T1000 (cell line): ENCODE measurements at places on chromosomes 5 and 9.

- DNase-seq, result no peak
These were observed 32.9 kb downstream of the SEMA4D start for GRCh38 chr9:89465001-89465451.

DNA sequence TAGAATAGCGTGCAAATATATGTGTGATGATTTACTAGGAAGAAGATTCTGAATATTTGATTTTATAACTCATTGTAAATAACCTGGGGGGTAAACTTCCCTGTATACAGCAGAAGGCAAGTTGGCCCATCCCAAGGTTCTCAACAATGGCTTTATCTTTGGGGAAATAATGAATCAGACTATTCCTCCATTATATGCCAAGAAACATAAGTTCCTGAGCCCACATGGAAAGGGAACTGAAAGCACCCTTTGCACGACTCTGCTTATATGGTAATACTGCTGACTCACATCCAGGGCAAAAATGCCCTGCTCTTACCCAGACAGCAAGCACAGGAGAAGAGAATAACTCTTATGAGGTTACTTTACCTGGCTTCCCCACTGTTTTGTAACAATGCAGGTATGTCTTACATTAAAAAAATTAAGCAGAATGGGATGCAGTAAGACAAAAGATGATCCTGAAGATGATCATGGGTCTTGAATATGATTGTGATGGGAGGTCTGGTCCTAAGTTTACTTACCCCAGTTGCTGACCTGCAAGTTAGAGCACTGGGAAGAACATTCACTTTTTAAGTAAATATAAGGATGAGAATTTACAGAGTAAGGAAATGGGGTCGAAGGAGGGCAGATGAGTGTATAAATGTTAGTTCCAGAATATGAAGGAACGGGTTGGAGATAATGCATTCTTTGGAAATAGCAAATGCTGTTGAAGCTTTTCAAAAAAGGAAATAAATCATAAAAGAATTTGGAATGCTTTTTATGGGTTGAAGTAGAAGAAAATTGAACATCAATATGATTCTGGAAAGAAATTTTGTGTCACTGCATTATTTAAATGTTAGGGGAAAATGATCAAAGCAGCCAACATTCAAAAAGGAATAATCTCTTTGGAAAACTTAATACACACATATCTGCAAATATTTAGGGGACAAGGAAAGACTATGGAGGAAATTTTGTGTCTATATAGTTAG lies 428.4 kb upstream of the MPDZ start:
- DNase-seq, result no peak

DNA sequence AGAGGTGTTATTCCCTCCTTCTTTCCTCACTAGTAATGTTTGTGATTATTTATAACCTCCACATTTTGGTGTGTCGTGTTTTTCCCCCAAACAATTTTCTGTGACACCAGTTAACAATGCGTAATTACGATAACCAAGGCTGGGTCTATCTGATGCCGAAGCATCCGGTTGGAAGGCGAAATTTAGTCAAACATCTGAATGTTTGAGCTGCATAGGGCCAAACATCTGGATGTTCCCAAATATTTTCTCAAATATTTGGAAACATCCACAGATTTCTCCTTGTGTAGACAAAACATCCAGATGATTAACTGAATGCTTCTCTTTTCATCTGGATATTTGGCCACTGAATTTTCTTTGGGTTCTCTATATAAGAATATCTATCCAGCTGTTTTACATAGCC lies 371.7 kb downstream of the NFIB start:
- no peak for DNase-seq

DNA sequence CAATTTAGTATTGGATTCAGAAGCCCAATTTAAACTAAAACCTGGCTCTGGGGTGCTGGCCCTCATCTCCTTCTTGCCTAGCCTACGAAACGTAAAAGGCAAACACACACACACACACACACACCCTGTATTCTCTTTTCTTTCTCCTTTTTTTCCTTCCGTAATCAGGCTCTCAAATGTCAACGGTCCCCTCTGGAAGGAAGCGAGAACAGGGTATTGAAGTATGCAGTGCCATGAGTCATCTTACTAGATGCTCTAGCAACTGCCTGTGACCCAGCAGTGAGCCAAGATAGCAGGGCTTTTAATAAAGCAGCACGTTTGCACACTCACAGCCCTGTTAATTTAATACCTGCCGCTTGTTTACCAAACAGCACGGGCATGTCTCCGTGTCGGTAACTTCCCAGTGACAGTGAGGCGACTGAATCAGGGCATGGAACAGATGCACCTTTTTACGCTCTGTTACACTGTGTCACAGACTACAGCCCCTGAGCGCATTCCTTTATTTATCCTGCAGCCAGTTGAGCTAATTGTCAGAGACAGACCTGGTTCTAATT lies 243.8 kb downstream of the BNC2 start:
- no peak for DNase-seq

- DNase-seq, result no peak
These were observed 2.6 kb upstream of the GABRB2 start for GRCh38 chr5:161549106-161549505.

- DNase-seq, result no peak
These were observed 146.4 kb upstream of the ZNF366 start for GRCh38 chr5:72653586-72653985.

GRCh38 chr5:89435347-89435746 lies 552.4 kb upstream of the MEF2C start:
- no peak for DNase-seq

DNA sequence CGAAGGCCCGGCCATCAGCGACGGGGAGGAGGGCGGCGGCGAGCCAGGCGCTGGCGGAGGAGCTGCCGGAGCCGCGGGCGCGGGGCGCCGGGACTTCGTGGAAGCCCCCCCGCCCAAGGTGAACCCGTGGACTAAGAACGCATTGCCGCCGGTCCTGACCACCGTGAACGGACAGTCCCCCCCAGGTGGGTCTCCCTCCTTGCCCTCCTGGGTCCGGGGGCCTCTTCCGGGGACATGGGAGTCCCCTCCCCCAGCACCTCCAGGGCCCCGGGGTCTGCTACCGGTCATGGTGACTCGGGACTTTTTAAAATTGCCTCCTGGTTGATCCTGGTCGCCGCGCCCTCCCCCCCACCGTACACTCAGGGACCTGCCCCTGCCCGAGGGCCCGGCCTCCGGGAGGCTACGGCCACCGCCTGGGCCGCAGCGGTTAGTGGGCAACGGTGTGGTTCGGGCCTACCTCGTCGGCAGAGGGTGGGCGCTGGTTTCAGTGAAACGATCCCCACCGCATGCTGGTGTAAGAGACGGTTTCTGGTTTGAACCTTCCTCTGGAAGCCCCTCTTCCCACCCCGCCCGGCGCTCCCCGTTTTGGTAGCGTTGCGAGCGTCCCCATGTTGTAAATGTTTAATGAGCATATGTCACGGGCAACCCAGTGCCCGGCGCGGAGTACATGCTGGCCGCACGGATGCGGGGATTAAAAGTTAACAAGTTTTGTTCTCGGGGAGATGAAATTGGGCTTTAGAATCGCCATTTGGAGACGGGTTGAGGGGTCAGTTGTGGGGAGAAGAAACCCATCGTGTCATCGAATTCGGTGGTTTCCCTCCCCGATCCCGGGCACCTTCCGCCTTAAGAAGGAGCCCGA lies 1.1 kb downstream of the LARP1 start:
- DNase-seq, result peak; percentile 28

DNA sequence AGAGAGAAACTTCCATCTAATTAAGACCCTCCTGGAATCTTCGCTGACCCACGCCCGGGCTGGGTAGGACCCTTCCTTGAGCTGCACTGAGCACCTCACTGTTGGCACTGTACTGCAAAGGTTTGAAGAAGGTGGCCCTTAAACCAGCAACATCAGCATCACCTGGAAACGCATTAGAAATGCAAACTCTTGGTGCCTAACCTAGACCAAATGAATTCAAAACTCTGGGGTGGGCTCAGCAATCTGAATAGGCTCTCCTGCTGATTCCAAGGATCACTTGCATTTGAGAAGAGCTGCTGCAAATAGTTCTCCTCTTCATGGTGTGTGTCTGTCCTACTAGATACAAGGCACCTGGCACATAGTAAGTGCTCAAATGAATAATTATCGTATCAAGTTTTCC lies 2.7 kb upstream of the ZNF618 start:
- DNase-seq, result no peak

- peak; percentile 3 for DNase-seq
These were observed 3.8 kb downstream of the FAM219A start for GRCh38 chr9:34454571-34455065.

GRCh38 chr5:178668579-178668978 lies 41.7 kb upstream of the CLK4 start:
- peak; percentile 40 for DNase-seq

GRCh38 chr5:77643654-77644370 lies 5.3 kb upstream of the OTP start:
- DNase-seq, result no peak

- DNase-seq, result no peak
These were observed 126.1 kb upstream of the EFNA5 start for GRCh38 chr5:107796797-107797196.

DNA sequence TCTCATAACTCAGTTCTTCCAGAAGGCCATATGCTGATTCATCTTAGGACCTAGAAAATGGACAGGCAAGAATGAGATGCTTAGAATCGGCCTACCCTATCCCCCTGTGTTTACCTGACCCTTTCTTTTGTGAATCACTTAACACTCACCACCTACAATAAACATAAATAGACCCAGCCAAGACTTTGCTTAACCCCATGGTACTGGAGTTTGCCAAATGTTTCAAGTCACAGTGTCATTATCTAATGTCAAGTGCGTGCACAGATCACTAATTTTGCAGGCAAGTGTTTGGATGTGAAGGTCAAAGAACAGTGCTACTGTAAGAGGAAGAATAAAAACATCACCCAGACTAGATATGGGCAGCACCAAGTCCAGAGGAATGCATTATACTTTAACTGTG lies 77.5 kb downstream of the GLIS3 start:
- no peak for DNase-seq

DNA sequence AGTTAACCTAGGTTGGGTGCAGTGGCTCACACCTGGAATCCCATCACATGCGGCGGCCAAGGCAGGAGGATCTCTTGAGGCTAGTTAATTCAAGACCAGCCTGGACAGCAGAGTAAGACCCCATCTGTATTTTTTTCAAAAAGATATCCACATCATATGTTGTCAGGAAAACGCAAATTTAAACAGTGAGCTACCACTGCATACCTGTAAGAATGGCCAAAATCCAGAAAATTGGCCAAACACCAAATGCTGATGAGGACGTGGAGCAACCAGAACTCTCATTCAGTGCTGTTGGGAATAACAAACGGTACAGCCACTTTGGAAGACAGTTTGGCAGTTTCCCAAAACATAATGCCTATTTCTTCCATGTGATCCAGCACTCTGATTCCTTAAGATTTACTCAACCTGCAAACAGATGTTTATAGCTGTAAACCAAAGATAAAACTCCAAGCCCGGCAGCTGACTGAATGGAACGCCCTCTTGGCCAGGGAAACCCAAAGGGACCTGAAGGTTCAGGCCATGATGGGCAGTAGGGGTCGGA lies 12.4 kb downstream of the CEL start:
- no peak for DNase-seq

- no peak for DNase-seq
These were observed 52.8 kb downstream of the ATP10B start for GRCh38 chr5:160799184-160799583.

- no peak for DNase-seq
These were observed 2.7 kb downstream of the CDO1 start for GRCh38 chr5:115813719-115814118.

- no peak for DNase-seq
These were observed 404.8 kb downstream of the MAT2B start for GRCh38 chr5:163910226-163910625.

GRCh38 chr9:119164716-119165115 lies 204.5 kb downstream of the BRINP1 start:
- no peak for DNase-seq

DNA sequence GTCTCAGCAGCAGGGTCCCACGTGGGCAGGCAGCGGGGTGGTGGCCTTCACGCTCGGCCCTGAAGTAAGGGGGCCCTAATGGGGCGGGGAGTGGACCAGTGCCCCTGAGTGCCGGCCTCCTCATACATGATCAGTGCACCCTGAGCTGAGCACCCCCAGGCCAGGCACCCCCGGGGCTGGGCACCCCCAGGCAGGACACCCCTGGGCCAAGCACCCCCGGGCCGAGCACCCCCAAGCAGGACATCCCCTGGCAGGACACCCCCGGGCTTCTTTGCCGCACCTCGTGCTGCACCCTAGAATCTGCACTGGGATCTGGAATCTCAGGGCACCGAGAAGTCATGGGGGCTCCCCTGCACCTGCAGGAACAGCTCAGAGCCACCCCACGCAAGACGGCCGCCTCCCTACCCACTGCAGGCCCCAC lies 51.4 kb downstream of the EXD3 start:
- no peak for DNase-seq

DNA sequence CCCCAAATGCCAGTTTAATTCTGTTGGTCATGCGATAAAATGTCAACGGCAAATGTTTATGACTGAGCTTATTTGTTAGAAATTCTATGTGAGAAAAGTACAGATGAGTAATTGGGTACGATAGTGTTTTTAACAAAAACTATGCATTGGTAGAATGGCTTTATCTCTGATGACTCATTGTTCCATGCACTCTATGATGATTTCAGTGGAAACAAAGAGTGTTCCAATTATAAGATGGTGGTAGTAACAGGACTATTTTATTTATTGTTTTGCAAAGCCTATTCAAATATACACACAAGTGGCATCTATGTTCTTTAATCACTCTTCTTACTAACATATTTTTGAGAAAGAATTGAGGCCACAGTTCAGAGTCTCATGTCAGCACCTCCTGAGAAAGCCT lies 353.7 kb upstream of the IRX2 start:
- DNase-seq, result no peak

GRCh38 chr5:72537166-72537565 lies 30.0 kb upstream of the ZNF366 start:
- DNase-seq, result no peak

DNA sequence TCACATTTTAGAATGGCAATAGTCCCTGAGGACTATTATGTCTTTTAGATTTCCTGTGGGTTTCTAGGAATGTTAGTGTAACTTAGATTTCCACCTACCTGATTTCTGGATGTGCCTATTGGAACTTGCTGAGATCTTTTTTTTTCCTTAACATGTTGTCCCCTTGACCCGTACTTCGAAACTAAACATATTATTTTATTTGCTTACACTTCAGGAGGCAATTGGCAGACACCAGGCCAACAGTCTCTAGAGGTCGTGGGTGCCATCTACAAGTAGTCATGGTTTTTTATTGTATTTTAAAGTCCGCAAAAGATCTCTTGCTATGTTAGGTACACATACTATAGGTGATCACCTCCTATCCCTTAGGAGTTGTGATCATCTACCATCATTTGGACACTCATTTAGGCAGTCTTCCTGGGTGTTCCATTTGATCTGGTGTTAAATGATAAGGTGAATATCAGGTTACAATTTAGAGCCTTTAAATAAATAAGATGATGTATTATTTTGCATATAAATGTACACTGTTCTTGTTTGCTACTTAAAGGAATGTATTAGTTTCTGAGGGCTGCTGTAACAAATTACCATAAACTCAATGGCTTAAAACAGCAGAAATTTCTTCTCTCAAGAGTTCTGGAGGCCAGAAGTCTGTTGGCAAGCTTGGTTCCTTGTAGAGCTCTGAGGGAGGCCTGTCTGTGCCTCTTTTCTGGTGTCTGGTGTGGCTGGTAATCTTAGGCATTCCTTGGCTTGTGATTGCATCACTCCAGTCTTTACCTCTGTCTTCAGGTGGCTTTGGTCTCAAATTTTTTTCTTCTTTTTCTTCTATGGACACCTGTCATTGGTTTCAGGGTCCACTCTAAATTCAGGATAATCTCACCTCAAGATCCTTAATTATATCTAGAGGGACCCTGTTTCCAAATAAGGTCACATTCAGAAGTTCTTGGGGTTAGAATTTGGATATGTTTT lies 64.8 kb downstream of the ZCCHC7 start:
- no peak for DNase-seq
